NCI-H1436 treated with DMSO at 0.1 percent for 48 hours (cell line): ENCODE measurements at places on chromosomes 1 and 21.

DNA sequence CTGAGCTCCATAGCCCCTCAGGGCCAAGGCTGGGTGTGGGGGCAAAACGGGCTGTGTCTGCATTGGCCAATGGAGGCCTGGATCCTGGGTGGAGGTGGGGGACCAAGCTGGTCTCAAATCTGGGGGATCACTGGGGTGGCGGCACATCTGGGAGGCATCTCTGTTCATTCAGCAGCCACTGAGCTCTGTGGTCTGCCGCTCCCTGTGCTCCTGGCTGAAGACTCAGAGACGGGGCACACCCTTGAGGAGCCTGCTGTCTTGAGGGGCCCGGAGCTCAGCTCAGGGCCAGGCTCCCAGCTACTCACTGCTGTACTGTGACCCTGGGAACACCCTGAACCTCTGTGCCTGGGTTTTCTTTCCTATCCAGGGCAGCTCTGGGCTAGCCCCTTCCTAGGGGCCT is 90.3 kb upstream of the WNT4 start:
- DNase-seq: no peak

DNA sequence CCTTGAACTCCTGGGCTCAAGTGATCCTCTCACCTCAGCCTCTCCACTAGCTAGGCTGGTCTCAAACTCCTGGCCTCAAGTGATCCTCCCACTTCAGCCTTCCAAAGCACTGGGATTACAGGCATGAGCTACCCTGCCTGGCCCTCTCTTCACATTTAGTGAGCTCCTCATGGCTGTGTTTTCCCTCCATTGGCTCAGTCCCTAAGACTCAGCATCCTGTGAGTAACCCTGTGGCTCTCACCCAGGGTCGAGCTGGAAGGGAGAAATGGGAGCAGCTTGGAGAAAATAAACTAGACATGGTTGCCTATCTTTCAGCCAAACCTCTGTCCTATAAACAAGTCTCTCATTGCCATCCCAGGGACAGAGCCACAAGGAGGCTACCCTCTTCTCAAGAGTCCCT is 17.5 kb downstream of the NCF2 start:
- no peak for DNase-seq

- DNase-seq: no peak
Observed at GRCh38 chr1:46525253-46525983, 26.0 kb downstream of the KNCN start.

DNA sequence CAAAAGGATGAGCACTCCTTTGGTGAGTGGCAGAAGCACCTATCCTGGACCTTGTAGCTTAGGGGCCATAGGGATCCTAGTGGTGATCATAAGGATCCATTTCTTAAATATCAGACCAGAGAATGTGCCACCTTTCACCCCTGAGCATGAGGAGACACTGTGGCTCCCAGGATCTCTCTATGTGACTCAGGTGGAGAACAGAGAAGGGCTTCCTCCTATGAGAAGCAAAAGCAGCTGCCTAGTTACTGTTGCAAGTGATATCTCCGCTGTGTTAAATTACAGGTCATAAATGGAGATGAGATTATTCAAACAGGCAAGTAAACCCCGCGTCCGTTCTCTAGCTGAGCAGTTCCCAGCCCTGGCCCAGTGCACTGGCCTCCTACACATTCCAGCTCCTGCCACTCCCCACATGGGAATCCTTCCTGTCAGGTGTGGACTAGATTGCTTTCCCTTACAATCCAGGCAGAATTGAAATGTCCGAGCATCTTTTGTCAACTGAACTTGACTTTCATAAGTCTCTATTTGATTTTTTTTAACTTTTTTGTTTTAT is 26.3 kb downstream of the CLEC20A start:
- DNase-seq: no peak

- DNase-seq: no peak
Observed at GRCh38 chr1:219518168-219518906, 94.6 kb downstream of the ZC3H11B start.

DNA sequence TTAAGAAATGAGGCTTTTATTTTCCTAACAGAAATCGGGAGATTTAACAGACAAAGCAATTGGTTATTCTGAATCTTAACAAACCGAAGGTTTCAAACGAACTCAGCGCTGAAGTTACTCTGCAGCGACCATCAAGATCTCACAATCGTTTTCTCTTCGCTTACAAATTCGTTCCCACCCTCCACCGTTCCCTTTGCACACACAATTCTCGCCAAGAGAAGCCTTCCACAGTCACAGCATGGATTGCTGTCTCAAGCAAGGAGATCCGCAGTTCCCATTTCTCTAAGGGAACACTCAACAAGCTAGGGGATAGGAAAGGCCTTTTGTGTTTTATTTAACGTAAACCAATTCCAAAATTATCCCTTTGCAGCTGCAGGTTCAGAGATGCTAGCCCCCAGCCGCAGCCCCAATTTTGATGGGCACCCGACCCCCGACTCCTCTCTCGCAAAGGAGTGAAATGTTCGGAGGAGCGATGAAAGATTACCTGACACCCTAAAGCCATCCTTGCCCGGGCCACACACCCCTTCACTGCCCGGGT is 755 bp downstream of the FBXO42 start:
- DNase-seq: no peak

- no peak for DNase-seq
Observed at GRCh38 chr1:234276151-234276788, 97.0 kb upstream of the COA6 start.

DNA sequence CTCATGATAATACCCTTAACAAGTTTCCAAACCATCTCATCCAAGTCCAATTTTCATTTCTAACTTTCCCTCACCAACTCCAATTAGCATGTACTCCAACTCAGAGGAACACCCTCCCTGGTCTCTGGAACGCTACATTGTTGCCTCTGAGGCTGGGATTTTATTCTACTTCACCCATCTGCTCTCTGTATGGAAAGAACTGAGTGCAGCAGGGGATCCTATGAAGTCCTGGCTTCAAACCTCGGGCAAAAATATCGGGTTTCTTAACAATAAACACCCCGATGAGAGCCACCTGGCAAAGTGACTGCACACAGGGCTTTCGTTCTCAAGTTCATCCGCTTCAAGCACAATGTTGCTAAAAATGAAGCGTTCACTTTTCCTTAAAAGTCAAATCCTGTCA is 99.6 kb downstream of the CRB1 start:
- DNase-seq: no peak

DNA sequence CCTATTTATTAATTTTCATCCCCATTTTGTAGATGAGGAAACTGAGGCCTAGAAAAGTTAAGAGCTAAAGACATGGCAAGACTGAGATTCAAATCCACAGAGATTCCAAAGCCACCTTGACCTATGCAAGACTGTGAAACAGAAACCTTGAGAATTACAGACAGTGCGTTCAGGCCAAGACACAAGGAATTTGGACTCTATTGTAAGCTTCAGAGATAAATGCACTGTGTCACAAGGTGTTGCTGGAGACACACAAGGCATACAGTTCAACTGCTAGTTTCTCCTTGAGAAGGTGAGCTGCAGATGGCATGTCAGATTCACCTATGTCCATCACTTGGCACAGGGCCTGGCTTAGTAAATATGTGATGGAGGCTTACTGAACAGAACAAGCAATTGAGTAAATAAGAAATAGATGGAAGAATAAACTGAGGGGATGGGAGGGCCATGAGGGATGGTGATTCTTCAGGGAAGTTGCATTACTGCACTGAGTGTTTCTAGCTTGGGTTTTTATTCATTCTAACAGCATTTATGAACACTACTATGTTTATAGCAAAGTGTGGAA is 215.0 kb downstream of the DAB1 start:
- no peak for DNase-seq

DNA sequence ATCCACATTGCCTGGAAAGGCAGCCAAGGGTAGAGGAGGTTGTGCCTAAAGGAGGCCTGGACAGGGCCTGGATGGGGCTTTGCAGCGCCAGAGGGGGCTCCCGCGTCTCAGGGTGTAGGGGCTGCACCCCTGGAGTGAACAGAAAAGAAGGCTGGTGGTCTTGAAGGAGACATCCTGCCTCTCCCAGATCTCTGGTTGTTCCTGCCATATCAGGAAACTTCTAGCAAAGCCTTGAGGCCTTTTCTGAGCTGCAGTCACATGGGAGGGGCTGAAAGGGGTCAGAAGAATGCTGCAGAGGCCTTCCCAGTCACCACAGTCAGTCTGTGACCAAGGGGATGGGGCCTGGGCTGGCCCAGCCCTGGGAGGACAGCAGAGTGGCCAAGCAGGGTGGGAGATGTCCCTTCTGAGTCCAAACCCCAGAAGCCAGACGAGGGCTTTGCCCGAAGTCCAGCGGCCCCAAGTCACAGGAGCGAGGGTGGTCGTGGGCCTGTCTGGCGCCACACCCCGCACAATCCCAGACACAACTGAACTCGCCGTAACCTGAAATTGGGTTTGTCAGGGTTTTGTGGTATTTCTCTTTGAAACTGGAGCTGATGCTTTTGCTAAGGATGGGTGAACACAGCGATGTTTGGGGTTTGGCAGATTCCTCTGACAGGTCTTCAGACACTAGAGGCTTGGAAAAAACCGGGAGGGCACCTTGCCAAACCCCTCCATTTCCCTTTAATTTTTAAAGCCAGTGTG is 29.6 kb downstream of the SIM2 start:
- DNase-seq: no peak
